ENCODE measurements at places on chromosomes 1 and 21. TPM values are rescaled to one million over a fixed set of nuclear protein-coding genes. Genes with fewer than 3 reads are reported as not detected.
A peak's percentile ranks its signal among the peaks of the same experiment; 100 is the strongest.

- peak; percentile 98 for DNase-seq
- peak overlapping the region; percentile 89 for H3K27ac ChIP-seq
- H3K4me1 ChIP-seq, result peaks cover 18% of the 10 kb centered on the region
- H3K27me3 ChIP-seq, result no peaks in the 10 kb centered on the region
Observed at GRCh38 chr21:37060296-37060695, 12.6 kb downstream of the PIGP start.

DNA sequence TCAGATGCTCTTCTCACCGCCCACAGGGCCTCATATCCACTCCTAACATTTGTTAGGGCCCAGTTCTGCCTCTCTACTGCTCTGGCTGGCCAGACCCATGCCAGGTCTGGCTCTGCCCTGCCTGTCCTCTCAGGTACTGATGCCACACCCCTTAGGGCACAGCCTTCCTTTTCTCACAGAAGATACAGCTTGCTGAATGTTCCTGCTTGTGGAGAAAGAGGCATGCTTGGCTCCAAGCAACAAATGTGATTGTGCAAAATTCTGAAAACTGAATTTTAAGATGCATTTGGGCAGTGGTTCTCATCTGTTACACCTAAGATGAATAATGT is 178.1 kb downstream of the TGFBR3 start:
- H3K4me3 ChIP-seq, result no peak overlapping the region
- DNase-seq, result no peak
- H3K4me1 ChIP-seq, result peaks cover 6% of the 10 kb centered on the region
- H3K36me3 ChIP-seq, result peaks cover 14% of the 10 kb centered on the region
- no peak overlapping the region for H3K27ac ChIP-seq

- H3K27me3 ChIP-seq, result no peaks in the 10 kb centered on the region
- no peak for DNase-seq
- no peak overlapping the region for H3K27ac ChIP-seq
- H3K4me3 ChIP-seq, result no peak overlapping the region
- H3K4me1 ChIP-seq, result peaks cover 7% of the 10 kb centered on the region
Observed at GRCh38 chr1:206595581-206596318, 16.5 kb downstream of the EIF2D start.

GRCh38 chr1:61387829-61388228 is 305.5 kb downstream of the NFIA start:
- H3K27ac ChIP-seq, result no peak overlapping the region
- H3K4me3 ChIP-seq, result no peak overlapping the region
- H3K36me3 ChIP-seq, result no peaks in the 10 kb centered on the region
- peaks cover 4% of the 10 kb centered on the region for H3K4me1 ChIP-seq
- H3K27me3 ChIP-seq, result no peaks in the 10 kb centered on the region

- no peaks in the 10 kb centered on the region for H3K36me3 ChIP-seq
- no peaks in the 10 kb centered on the region for H3K27me3 ChIP-seq
Observed at GRCh38 chr1:13723810-13724209, 23.8 kb downstream of the PRDM2 start.

DNA sequence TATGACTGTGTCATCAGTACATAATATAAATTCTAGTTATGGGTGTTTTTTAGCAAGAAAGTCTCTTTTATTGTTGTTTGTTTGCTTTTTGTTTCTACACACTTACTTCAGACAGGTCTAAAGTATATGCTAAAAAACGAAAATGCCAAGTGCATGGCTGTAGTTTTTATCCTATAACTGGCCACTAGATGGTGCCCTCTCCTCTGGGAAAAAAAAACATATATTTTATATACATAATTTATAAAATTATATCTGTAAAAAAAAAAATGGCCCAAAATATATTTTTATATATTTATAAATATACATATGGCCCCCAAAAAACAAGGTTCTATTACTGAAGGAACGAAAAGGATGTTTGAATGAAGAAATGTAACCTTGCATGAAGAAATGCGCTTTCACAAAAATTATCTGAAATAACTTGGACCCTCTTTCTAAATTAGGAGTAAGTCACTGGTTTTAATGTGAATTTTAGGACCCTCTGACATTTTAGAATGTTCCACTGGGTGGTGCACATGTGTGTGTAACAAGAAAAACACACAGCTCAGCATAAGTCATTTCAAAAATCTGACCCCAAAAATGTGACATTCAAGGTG is 93.5 kb downstream of the TTLL7 start:
- no peaks in the 10 kb centered on the region for H3K36me3 ChIP-seq
- H3K4me1 ChIP-seq, result peaks cover 19% of the 10 kb centered on the region
- H3K4me3 ChIP-seq, result no peak overlapping the region
- DNase-seq, result peak; percentile 52
- no peak overlapping the region for H3K27ac ChIP-seq
- no peaks in the 10 kb centered on the region for H3K27me3 ChIP-seq

DNA sequence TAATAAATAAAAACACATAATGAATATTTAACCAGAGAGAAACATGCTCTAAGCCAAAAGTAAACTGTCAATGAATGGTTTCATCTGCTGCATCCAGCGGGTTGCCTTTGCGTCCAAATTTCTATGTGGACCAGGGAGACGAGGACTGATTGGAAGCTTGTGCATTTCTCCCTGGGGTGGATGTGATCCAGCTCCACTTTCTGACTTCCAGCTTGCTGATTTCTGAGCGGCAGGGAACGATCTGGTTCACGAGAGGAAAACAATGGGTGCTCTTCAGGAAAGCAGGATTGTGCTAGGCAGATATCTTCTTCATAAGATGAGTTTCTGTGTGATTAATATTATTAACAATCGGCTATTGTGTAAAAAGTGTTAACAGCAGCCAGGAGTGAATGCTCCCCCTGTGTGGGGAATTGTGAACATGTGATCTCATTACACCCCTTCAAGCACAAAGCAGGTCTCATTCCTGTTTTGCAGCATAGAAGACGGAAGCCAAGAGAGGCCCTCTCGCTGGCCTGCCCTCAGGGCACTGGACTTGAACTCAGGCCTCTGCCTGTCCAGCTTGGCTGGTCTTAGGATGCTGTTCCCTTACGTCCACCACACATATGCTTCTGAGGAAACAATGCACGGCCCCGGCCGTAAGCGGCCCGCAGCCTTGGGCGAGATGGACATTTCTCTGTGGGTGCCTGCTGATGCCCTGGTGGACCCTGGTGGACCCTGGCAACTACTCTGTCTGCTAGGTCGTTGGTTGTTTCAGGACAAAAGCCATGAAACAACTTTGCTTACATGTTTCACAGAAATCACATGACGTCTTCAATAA is 183.4 kb upstream of the C1orf174 start:
- H3K27me3 ChIP-seq, result no peaks in the 10 kb centered on the region
- H3K27ac ChIP-seq, result no peak overlapping the region
- H3K4me3 ChIP-seq, result no peak overlapping the region
- H3K4me1 ChIP-seq, result no peaks in the 10 kb centered on the region

GRCh38 chr21:20882462-20883407 is 115.5 kb upstream of the NCAM2 start:
- no peaks in the 10 kb centered on the region for H3K4me1 ChIP-seq
- DNase-seq, result peak; percentile 20
- H3K27ac ChIP-seq, result no peak overlapping the region

GRCh38 chr1:174408146-174408545 is 39.6 kb upstream of the GPR52 start:
- no peak overlapping the region for H3K27ac ChIP-seq
- no peaks in the 10 kb centered on the region for H3K36me3 ChIP-seq
- peak; percentile 18 for DNase-seq
- no peaks in the 10 kb centered on the region for H3K27me3 ChIP-seq
- H3K4me1 ChIP-seq, result no peaks in the 10 kb centered on the region
- no peak overlapping the region for H3K4me3 ChIP-seq

DNA sequence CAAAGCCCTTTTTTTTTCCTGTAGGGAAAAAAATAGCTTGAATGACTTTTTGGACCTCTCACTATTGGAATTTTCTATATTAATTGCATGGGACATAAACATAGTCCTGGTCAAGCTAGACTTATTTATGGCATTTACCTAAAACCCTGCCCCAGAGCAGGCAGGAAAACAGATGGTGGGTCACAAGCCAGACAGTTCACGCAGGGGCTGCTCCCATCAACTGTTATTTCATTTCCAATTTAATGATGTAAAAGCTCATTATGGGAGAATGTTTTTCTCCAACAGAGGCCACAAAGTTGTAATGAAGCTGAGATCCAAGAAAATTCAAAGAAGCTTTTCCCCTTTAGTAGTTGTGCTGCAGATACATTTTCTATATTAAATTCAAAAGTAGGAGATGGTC is 99.2 kb downstream of the SGIP1 start:
- no peaks in the 10 kb centered on the region for H3K4me1 ChIP-seq
- no peaks in the 10 kb centered on the region for H3K27me3 ChIP-seq
- no peak overlapping the region for H3K27ac ChIP-seq
- no peak overlapping the region for H3K4me3 ChIP-seq
- no peak for DNase-seq
- H3K36me3 ChIP-seq, result no peaks in the 10 kb centered on the region

GRCh38 chr1:248783367-248783766 is 27.8 kb upstream of the LYPD8 start:
- H3K27me3 ChIP-seq, result no peaks in the 10 kb centered on the region
- H3K4me3 ChIP-seq, result no peak overlapping the region
- H3K27ac ChIP-seq, result no peak overlapping the region
- no peaks in the 10 kb centered on the region for H3K4me1 ChIP-seq

DNA sequence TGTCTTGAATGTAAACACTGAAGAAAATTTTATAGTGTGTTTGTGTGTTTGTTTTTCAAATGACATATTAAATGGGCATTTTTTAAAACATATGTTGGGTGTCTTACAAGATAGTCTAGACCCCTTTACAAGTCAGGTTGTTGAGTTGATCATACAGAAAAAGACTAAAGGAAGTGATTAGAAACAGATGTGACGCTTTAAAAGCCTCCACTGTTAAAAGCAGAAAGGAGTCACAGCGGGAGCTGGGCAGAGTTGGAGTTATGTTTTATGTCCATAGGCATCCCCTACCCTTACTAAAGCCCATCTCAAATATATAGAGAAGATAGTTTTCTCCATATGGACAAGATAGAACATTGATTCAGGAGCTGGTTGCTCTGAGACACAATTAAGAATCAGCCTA is 393.9 kb downstream of the PLPP3 start:
- H3K4me1 ChIP-seq, result peaks cover 9% of the 10 kb centered on the region
- H3K36me3 ChIP-seq, result no peaks in the 10 kb centered on the region
- no peak overlapping the region for H3K4me3 ChIP-seq

NR1I3 gene
- polyA plus RNA-seq, result 0.70 TPM

LRRC71 gene
- not detected for polyA plus RNA-seq

G0S2 gene
- polyA plus RNA-seq, result 2.0 TPM

LAPTM5 gene
- 0.36 TPM for polyA plus RNA-seq

PRDM15 gene
- polyA plus RNA-seq, result 1.7 TPM

KCNJ15 gene
- 2.1 TPM for polyA plus RNA-seq
